Activated naive CD8-positive, alpha-beta T cell treated with anti-CD3 and anti-CD28 coated beads for 36 hours (primary cell): ENCODE measurements at places on chromosomes 12 and 14. TPM values are rescaled to one million over a fixed set of nuclear protein-coding genes. Genes with fewer than 3 reads are reported as not detected.

DNA sequence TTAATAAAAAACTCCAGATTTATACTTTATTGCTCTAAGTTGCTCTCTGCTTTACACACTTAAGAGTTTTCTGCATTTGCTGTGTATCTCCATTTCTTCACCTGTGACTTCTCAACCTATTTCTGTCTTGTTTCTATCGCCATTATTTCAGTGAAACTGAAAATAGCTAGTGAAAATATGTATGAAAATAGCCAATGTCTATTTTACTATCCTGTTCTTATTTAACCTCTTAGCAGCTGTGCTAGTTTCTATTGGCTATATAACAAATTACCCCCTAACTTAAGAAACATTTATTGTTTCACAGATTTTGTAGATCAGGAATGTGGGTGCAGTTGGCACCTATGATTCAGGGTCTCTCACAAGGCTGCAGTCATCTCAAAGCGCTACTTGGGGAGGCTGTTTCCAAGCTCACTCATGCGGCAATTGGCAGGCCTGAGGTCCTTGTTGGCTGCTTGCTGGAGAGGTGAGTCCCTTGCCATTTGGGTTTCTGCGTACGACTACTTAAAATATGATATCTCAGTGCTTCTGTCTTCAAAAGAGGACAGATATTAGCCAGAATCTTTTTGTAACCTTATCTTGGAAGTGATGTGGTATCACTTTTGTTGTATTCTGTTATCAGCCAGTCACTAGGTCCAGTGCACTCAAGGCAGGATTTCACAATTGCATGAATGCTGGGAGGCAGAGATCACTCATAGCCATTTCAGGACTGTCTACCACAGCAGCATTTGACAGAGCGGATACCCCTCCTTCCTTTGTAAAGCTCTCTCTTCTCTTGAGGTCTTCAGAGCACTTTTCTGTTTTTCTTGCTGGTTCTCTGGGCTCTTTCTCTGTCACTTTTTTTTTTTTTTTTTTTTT, 7.2 kb downstream of the ERC1 start:
- no peak for DNase-seq

- DNase-seq = no peak
Measured at GRCh38 chr14:93308686-93309345, 24.0 kb downstream of the BTBD7 start.

LTB4R2 gene
- 11.5 TPM for total RNA-seq

DNA sequence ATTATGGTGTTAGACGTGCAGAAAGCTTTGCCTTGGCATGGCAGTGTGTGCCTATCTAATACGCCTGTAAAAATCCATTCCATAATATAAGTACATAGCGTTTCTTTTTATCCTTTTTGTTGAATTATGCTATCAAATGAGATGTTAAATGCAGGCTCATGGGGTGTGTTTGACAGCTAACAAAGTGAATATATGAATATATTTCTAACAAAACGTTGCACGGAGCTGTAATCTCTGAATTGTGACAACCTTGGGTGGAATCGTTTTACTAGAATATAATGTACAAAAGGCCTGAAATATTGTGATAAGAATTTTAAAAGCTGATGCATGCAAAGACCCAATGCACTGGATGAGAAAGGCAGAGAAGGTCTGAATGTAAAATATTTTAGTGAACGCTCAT, 763.7 kb upstream of the TMEM132C start:
- DNase-seq = no peak

DNA sequence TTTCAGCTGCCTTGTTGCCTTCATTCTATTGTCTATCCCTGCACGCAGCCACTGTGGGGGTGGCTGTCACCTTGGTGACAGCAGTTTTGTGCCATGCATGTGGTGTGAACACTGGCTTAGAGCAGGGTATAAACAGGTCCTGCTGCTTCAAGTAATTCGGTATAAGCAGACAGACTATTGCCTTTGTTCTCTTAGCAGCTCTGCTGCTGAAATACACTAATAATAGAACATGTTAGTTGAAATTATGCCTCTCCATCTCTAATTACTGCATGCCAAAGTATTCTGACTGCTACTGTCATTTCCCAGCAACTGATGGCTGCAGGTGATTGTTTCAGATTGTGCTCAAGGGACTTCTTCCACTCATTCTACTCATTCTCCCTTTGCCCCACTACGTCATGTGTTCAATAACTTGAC, 34.6 kb downstream of the PTPRO start:
- DNase-seq = no peak

- no peak for DNase-seq
Measured at GRCh38 chr12:45575417-45575816, 154.1 kb upstream of the ARID2 start.

DNA sequence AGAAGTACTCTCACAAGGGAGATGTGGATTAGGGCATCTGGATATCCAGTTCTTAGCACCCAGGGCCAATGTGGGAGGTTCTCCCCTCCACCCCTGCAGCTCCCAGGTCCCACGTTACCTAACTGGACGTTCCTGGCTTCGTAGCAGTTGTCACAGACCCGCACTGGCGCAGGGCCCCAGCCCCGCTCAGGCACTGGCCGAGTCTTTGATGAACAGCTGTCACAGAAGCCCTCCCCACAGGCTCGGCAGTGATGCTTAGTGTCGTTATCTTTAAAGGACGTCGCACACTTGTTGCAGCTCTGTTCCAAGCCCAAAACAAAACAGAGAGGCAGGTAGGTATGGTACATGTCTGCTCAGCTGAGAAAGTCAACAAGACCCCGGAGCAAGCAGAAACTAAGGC, 48.4 kb downstream of the DCAF4 start:
- no peak for DNase-seq

DNA sequence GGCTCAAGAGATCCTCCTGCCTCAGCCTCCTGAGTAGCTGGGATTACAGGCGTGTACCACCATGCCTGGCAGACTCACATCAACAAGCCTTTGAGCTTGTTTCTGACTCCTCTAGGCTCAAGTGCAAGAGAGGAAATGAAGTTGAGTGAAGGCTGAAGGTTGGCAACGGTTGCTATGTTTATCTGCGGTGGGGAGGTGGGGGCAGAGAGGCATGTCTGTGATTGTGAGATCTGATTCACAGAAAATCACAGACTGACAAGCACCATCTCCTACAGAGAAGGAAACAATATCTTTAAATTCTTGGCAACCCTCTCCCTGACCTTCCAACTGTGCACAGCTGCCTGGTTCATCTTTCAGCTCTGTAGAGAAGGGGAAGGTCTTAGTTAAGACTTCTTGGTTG, 22.1 kb upstream of the NINJ2 start:
- peak; percentile 77 for DNase-seq

GRCh38 chr12:109052414-109053323, at the start of gene USP30:
Gene USP30, plus strand, starts transcription at chr12:109052576. Its CDS starts 103 bp downstream, at chr12:109052679.
- peak; percentile 83 for DNase-seq

DERA gene
- total RNA-seq = 28.3 TPM

DNA sequence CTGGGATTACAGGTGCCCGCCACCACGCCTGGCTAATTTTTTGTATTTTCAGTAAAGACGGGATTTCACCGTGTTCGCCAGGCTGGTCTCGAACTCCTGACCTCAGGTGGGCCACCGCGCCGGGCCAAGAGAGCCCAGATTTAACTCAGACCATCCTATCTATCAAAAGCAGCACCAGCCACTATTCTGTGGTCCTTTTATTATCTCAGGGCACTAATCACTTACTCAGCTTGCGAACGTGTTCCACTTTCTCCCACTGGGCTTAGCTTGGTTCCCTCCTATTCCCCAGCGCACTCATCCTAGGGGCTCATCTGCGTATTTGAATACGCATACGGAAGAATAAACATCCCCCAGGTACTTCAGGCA, 16.2 kb upstream of the AACS start:
- DNase-seq = no peak
